ENCODE measurements at places on chromosomes 2 and 18.

DNA sequence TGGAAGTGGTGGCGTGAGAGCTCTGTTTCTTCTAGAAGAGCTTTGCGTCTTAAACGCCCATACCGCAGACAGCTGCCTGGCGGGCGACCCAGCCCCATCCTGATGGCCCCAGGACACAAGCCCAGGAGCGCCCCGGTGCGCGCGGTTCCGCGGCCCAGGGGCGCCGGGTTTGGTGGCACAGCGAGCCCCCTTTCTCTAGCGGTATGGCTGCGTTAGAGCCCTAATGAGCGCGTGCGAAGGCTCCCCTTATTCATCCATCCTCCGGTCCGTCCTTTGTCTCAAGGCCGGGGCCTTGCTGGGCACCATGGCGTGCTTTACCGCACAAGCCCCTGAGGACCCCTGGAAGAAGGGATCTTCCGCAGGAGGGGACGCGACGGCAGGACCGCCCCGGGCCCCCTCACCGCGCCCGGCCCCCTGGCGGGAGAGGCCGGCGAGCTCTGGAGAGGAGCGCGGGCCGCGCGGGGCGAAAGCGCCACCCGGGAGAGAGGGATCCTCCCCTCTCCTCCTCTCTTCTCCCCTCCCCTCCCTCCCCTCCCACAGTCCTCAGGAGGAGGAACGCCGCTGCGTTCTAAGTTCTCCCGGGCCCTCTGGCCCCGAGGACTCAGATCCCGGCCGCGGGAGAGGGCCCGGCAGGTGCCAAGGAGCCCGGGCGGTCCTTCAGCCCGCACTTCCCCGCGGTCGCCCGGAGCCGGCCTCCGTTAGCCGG is 626 bp upstream of the SLC1A4 start:
- no peaks in the 10 kb centered on the region for H3K36me3 ChIP-seq
- H3K4me3 ChIP-seq = peak overlapping the region; percentile 98
- no peaks in the 10 kb centered on the region for H3K27me3 ChIP-seq

- H3K27me3 ChIP-seq = no peaks in the 10 kb centered on the region
- no peak overlapping the region for H3K4me3 ChIP-seq
- no peaks in the 10 kb centered on the region for H3K36me3 ChIP-seq
- DNase-seq = no peak
These were observed 50.3 kb upstream of the ETAA1 start for GRCh38 chr2:67346718-67347407.

- no peaks in the 10 kb centered on the region for H3K4me1 ChIP-seq
- no peak for DNase-seq
- no peaks in the 10 kb centered on the region for H3K27me3 ChIP-seq
- peaks cover 7% of the 10 kb centered on the region for H3K36me3 ChIP-seq
- H3K4me3 ChIP-seq = no peak overlapping the region
These were observed 43.3 kb downstream of the NFATC1 start for GRCh38 chr18:79438898-79439627.

GRCh38 chr18:7000484-7001096 is 117.0 kb downstream of the LAMA1 start:
- H3K4me1 ChIP-seq = no peaks in the 10 kb centered on the region
- DNase-seq = no peak
- no peak overlapping the region for H3K4me3 ChIP-seq

GRCh38 chr18:57276829-57277228 is 75.5 kb upstream of the ST8SIA3 start:
- H3K27me3 ChIP-seq = no peaks in the 10 kb centered on the region
- no peak for DNase-seq
- H3K4me3 ChIP-seq = no peak overlapping the region
- no peaks in the 10 kb centered on the region for H3K36me3 ChIP-seq
- no peak overlapping the region for H3K27ac ChIP-seq
- no peaks in the 10 kb centered on the region for H3K4me1 ChIP-seq

DNA sequence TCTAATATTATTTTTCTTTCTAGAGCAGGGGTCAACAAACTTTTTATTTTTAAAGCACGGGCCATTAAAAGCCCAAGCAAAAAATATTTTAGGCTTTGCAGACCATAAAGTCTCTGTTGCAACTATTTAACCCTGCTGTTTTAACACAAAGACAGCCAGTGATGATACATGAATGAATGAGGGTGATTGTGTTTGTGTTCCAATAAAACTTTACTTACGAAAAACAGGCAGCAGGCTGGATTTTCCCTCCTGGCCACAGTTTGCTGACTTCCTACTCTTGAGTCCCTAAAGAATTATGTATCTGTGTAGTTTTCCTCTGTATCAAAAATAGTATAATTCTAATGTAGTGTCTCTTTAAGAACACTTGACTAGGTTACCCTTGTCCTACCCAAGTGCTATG is 402.0 kb downstream of the ADCYAP1 start:
- H3K27me3 ChIP-seq = no peaks in the 10 kb centered on the region
- no peaks in the 10 kb centered on the region for H3K36me3 ChIP-seq
- H3K4me3 ChIP-seq = no peak overlapping the region
- no peak overlapping the region for H3K27ac ChIP-seq

DNA sequence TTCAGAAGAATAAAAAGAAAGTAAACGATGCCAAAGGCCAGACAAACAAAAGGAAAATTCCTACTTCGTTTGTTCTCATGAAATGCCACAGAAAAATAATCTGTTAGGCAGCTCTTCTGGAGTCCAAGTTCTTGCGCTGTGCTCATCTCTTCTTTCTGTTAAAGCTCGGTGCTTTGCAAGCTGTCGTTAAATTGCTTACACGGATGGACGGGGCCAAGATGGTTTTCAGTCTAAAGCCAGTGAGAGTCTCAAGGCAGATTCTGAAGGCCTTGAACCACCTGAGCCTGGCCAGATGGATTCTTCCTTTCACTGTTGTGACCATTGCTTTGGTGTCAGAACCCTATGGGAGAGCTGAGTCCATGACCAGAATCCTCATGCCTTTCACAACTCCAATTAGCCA is 97.6 kb upstream of the RMDN2 start:
- no peaks in the 10 kb centered on the region for H3K27me3 ChIP-seq
- H3K27ac ChIP-seq = peak overlapping the region; percentile 83
- H3K4me1 ChIP-seq = peaks cover 47% of the 10 kb centered on the region
- no peak for DNase-seq
- no peaks in the 10 kb centered on the region for H3K36me3 ChIP-seq
- H3K4me3 ChIP-seq = no peak overlapping the region

GRCh38 chr18:7255643-7256042 is 24.8 kb downstream of the LRRC30 start:
- H3K27ac ChIP-seq = peak overlapping the region; percentile 73
- no peaks in the 10 kb centered on the region for H3K27me3 ChIP-seq
- DNase-seq = no peak
- peaks cover 14% of the 10 kb centered on the region for H3K4me1 ChIP-seq

GRCh38 chr18:60663060-60663989 is 290.8 kb upstream of the MC4R start:
- H3K27ac ChIP-seq = no peak overlapping the region
- H3K4me1 ChIP-seq = no peaks in the 10 kb centered on the region
- DNase-seq = no peak
- no peak overlapping the region for H3K4me3 ChIP-seq
- no peaks in the 10 kb centered on the region for H3K36me3 ChIP-seq
- H3K27me3 ChIP-seq = no peaks in the 10 kb centered on the region

- H3K27me3 ChIP-seq = no peaks in the 10 kb centered on the region
- peaks cover 2% of the 10 kb centered on the region for H3K4me1 ChIP-seq
- no peaks in the 10 kb centered on the region for H3K36me3 ChIP-seq
- no peak for DNase-seq
- H3K4me3 ChIP-seq = no peak overlapping the region
- H3K27ac ChIP-seq = no peak overlapping the region
These were observed 108.1 kb upstream of the SERPINE2 start for GRCh38 chr2:224147174-224147573.

DNA sequence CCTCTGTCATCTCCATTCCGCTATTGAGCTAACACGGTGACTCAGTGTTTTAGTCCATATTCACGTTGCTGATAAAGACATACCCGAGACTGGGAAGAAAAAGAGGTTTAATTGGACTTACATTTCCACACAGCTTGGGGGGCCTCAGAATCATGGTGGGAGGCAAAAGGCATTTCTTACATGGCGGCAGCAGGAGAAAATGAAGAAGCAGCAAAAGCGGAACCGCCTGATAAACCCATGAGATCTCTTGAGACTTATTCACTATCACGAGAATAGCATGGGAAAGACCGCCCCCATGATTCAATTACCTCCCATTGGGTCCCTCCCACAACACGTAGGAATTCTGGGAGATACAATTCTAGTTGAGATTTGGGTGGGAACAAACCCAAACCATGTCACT is 22.6 kb upstream of the CXXC1 start:
- no peak for DNase-seq
- H3K27ac ChIP-seq = no peak overlapping the region
- peaks cover 6% of the 10 kb centered on the region for H3K27me3 ChIP-seq
- no peak overlapping the region for H3K4me3 ChIP-seq
- peaks cover 14% of the 10 kb centered on the region for H3K4me1 ChIP-seq
- no peaks in the 10 kb centered on the region for H3K36me3 ChIP-seq

DNA sequence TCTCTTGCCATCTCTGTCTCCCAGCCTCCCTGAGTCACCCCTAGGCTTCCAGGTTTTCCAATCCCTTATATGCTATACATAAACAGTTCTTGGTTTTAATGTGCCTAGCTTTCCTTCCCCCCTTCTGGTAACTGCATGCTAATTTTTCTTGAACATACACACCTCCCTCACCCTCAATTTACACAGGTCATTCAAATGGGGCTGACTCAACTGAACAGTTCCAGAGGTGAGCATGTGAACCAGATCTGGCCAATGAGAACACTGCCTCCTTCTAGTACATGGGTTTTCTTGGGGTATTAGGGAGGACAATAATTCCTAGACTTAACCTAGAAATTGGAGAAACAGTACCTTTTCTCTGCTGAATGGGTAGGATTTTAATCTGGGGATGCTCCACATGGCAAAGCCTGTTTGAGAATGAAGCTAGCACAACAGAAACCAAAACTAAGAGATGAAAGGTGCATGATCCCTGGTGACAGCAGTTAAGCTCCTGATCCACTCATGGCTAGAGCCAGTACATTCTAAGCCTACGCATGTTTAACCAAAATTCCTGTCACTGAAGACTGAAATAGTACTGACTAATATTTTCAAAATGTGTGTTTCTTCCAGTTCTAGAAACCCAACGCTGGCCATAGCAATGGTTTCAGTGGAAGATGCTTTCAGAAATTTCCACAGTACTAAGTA is 11.8 kb downstream of the SLC25A12 start:
- H3K4me3 ChIP-seq = no peak overlapping the region
- peaks cover 5% of the 10 kb centered on the region for H3K4me1 ChIP-seq
- no peaks in the 10 kb centered on the region for H3K36me3 ChIP-seq
- no peak overlapping the region for H3K27ac ChIP-seq

- no peak overlapping the region for H3K27ac ChIP-seq
- no peak for DNase-seq
- no peaks in the 10 kb centered on the region for H3K27me3 ChIP-seq
- no peak overlapping the region for H3K4me3 ChIP-seq
- H3K4me1 ChIP-seq = no peaks in the 10 kb centered on the region
These were observed 103.3 kb downstream of the GULP1 start for GRCh38 chr2:188394931-188395472.

- no peaks in the 10 kb centered on the region for H3K27me3 ChIP-seq
- DNase-seq = peak; percentile 91
- peaks cover 32% of the 10 kb centered on the region for H3K4me1 ChIP-seq
- peak within 1 kb of the TSS; percentile 93 for H3K27ac ChIP-seq
These were observed at the start of gene MAP4K4 for GRCh38 chr2:101697124-101698013. Gene MAP4K4 (plus strand): TSS chr2:101697707. CDS start chr2:101698081, 374 bp downstream.

DNA sequence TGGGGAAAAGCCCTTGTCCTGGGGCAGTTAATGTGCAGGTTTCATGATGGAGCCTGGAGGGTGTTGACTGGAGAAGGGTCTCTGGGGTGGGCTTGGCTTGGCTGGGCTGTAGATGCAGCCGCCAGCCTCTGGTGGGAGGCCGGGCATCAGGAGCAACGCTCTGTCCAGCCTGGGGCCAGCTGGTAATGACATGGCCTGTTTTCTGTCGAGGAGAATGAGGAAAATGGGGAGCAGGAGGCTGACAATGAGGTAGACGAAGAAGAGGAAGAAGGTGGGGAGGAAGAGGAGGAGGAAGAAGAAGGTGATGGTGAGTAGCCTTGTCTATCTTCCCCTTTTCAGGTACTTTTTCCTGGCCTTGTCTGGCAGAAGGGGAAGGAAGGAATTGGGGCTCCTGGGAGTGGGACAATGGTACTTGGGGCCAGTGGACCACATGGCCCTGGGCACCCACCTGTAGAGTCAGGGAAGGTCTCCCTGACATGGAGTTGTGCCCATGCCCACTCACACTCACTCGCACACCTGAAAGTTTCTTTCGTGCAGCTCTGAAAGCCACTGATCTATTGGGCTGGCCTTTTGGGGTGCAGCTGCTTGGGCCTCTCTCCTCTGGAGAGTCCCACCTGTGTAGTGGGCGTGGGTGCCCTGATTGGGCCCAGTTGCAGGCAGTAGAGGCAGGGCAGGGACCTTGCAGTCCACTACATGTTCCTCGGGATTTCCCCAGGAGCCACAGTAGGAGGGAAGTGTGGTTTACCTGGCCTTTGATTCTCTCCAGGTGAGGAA is 3.5 kb downstream of the PTMA start:
- peaks cover 22% of the 10 kb centered on the region for H3K36me3 ChIP-seq
- H3K4me3 ChIP-seq = peak overlapping the region; percentile 96
- H3K27me3 ChIP-seq = no peaks in the 10 kb centered on the region
- H3K27ac ChIP-seq = peak overlapping the region; percentile 100
- peak; percentile 8 for DNase-seq

- no peak overlapping the region for H3K27ac ChIP-seq
- H3K4me1 ChIP-seq = no peaks in the 10 kb centered on the region
- H3K4me3 ChIP-seq = no peak overlapping the region
- no peak for DNase-seq
These were observed 92.1 kb downstream of the ADAM23 start for GRCh38 chr2:206535260-206535986.

- H3K36me3 ChIP-seq = no peaks in the 10 kb centered on the region
- no peak overlapping the region for H3K4me3 ChIP-seq
- H3K4me1 ChIP-seq = peaks cover 2% of the 10 kb centered on the region
- no peak overlapping the region for H3K27ac ChIP-seq
- no peaks in the 10 kb centered on the region for H3K27me3 ChIP-seq
These were observed 59.0 kb upstream of the LDLRAD4 start for GRCh38 chr18:13159579-13159978.

GRCh38 chr2:215454519-215455246 is 18.8 kb upstream of the FN1 start:
- H3K27me3 ChIP-seq = no peaks in the 10 kb centered on the region
- H3K36me3 ChIP-seq = no peaks in the 10 kb centered on the region
- no peak overlapping the region for H3K4me3 ChIP-seq
- no peak overlapping the region for H3K27ac ChIP-seq

GRCh38 chr2:36708041-36708741 is 11.7 kb downstream of the VIT start:
- H3K4me3 ChIP-seq = no peak overlapping the region
- H3K36me3 ChIP-seq = no peaks in the 10 kb centered on the region
- H3K27me3 ChIP-seq = no peaks in the 10 kb centered on the region
- H3K27ac ChIP-seq = peak overlapping the region; percentile 54
- H3K4me1 ChIP-seq = peaks cover 38% of the 10 kb centered on the region

DNA sequence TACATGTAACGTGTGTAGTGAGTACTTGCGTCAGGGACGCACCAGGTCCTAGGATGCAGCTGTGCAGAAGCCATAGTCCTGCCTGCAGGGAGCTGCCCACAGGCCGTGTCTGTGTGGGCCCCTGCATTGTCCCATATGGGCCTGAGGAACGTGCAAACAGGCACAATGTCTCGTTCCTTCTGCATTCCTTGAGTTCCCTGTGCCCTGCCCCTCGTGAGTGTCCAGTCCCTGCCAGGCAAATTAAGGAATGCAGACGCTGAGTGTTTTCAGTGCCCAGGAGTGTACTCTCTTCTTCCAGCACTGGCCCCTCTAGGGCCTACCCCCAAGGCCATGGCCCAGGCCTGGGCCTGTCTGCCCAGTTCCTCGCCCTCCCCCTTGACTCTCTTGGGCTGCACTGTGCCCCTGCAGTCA is 61.8 kb downstream of the FAM168B start:
- H3K27me3 ChIP-seq = peaks cover 23% of the 10 kb centered on the region
- no peak overlapping the region for H3K27ac ChIP-seq
- no peak for DNase-seq
